Activated CD8-positive, alpha-beta memory T cell treated with anti-CD3 and anti-CD28 coated beads, Interleukin-2, amount 10 ng/mL, durations not matched to agents 7 days and 5 days (primary cell): ENCODE measurements at places on chromosomes 12 and 14.

DNA sequence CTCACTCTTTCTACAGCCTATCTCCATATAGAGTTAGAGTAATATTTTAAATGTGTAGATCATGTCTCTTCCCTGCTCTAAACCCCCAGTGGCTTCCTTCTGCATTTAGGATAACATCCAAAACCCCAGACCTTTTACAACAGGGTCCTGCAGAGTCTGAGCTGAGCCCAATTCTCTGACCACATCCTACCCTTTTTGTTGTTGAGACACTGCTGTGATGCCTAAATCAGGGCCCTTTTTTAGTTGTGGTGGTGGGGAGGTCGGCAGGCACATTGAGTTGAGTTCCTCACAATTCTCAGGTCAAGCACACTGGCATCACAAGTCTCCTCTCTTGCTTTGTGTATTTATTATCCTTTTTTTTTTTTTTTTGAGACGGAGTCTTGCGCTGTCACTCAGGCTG is 1.8 kb upstream of the DDX47 start:
- DNase-seq = no peak

GRCh38 chr12:110403976-110404682 is 621 bp upstream of the ANAPC7 start:
- peak; percentile 87 for DNase-seq

DNA sequence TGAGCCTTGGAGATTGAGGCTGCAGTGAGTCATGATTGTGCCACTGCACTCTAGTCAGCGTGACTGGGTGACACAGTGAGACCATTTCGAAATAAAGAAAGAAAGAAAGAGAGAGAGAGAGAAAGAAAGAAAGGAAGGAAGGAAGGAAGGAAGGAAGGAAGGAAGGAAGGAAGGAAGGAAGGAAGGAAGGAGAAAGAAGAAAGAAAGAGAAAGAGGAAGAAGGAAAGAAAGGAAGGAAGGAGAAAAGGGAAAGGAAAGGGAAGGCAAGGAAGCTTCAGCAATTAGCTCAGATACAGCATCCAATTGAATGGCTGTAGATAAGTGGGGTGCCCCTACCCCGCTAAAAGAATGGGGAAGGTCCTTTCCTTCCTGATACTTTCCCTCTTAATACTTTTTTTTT is 9.5 kb upstream of the NAA30 start:
- DNase-seq = no peak

- DNase-seq = no peak
These were observed 1.7 kb downstream of the BTBD7 start for GRCh38 chr14:93331002-93331727.

DNA sequence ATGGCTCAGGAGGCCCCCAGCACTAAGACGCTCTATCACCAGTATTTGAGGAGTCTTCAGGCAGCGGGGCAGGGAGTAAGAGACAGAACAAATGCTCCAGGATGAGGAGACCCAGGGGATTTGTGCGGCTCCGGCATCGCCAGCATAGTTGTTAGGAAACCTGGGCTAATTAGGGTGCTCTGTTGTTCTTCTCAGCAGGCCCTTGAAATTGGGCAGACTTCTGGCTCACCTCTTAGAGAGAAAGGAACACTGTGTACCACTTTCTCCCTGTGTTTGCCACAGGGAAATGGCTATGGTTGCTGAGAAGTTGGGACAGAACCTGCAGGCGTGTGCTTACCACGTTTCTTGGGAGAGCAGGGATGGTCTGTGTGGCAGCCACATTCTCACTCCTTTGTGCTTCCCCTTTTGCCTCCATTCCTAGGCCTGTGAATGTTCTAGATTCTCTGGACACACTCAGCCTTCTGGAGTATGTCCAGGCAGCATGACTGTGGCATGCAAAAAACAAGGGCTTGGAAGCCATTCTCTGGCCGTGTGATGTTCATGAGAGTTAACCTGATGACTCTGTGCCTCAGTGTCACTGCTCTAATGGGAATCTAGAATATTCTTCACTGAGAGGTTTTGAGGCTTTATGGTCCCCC is 109.0 kb downstream of the CHST11 start:
- no peak for DNase-seq

DNA sequence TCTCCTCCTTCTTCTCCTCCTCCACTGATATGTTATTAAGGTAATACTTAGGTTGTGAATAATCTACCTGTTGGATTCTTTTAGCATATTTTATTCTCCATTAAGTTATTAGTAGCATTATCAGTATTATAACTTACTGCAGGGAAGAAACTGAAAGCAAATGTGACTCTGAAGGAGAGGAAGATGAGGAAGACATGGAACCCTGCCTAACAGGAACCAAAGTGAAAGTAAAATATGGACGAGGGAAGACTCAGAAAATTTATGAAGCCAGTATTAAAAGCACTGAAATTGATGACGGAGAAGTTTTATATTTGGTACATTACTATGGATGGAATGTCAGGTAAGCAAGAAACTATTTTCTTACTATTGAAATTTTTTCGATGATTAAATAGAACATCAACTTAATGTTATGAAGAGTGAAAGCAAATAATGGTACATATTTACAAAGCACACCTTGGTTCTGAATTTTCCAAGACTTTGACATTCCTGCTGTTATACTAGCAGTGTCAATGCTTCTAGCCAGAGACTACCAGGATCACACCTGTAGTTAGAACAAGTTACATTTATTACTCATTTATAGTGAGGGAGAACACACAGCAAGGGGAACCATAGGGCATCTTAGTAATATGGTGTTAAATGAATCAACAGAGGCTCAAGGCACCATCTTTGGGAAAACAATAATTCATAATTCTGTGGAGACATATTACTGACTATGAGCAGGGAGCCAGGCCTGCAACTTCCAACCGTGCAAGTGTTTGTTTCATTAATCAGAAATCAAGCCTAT is 42.0 kb upstream of the TOMM20L start:
- no peak for DNase-seq

DNA sequence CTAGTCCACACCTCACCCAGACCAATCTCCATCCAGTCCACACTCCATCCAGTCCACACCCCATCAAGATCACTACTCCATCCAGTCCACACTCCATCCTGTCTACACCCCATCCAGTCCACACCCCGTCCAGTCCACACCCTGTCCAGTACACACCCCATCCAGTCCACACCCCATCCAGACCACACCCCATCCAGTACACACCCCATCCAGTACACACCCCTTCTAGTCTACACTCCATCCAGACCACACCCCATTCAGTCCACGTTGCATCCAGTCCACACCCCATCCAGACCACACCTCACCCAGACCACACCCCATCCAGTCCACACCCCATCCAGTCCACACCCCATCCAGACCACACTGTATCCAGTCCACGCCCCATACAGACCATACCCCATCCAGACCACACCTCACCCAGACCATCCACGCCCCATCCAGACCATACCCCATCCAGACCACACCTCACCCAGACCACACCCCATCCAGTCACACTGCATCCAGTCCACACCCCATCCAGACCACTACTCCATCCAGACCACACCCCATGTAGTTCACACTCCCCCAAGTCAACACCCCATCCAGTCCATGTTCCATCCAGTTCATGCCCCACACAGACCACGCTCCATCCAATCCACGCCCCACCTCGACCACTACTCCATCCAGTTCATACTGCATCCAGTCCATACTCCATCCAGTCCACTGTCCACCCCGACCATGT is 116.6 kb upstream of the RTL1 start:
- peak; percentile 21 for DNase-seq

DNA sequence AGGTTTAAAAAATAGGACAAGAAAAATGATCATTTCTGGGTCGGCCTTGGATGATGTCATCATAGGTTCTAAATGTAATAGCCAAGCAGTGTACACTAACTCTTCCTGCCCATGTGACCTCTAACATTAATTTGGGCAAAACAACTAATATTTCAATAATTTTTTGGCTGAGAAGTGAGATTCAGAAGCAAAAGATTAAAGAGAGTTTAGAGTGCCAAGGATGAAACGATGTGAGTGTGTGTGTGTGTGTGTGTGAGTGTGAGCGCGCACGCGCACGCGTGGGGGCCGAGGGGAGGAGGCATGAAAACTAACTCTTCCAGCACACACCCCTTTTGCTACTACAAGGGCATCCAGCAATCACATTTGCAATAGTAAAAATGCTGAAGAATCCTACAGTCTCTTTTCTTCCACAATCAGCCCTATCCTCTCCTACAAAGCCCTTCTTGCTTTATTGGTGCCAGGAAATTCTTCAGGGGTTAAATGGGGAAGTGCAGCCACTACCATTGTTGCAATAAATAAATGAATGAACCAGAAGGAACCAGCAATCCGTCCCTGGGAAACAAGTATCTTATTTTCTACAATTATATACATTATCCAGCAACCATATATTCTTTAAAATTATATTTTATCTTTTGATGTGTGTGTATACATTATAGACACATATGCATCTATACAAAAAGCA is 52.9 kb downstream of the PEBP1 start:
- DNase-seq = no peak

DNA sequence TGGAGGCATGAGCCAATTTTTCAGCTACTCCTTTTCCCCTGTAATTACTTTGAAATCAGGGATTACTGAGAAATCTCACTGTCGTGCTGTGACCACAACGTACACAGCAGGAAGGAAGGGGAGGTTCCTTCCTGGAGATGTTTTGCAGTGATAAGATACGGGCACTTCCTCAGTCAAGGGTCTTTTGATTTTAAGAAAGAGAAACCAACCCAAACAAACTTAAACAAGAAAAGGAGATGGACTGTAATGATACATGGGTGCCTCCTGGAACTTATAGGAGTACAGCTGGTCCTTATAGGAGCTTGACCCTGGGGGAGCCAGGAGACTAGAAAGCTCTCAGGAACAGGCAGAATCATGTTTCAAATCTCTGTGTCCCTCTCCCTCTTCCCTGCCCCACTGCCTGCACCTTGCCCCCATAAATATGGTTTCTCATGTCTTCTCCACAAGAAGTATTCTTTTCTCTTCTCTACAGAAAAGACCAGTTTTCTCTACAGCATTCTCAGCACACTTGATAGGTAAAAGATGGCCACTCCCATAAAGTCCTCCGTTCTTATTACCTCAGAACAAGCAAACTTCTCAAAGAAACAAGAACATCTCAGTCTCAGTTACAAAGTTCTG is 281.1 kb upstream of the AMIGO2 start:
- peak; percentile 66 for DNase-seq

DNA sequence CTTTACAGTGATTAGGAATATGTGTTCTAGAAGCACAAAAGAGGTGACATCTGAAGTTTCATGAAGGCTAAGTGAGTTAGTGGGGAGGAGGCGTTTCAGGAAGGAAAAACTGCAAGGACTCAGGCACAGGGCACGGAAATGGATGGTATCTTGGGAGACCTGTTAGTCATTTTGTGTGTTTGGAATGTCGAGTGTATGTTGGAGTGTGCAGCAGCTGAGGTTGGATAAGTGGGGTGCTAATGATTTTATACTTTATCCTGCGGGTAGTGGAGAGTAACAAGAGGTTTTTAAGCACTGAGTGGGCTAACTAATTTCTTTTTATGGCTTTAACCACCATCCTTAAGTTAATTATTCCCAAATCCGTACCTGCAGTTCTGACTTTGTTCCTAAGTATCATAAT is 571.5 kb upstream of the FBXO33 start:
- DNase-seq = no peak

DNA sequence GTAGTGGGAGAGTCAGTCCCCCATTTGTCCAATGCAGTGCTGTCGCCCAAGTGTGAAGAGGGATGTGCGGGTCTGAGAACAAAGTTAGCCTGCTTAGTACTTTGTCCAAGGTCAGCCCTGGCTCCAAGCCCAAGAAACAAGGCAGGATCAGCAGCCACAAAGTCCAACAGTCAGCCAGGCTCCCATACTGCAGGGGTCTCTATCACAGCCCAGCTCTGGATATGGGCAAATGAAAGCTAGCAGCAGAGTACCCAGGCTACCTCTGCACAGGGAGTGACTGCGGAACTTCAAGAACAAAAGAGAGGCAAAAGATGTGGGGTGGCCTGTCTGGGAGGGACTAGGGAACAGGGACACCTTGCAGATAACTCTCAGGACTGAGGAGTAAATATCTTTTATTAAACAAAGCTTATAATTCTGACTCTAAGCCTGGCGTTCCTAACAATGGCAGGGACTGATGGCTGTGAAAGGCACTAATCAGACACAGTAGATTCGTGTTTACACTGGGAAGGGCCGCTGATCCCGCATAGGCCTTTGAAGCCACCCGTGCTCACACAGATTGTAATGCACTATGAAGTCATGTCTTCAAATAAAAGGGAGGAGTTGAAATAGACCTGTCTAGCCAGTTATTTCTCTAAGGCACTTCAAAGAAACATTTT is 91.0 kb upstream of the EEA1 start:
- DNase-seq = no peak

GRCh38 chr14:24795406-24795805 is 161.4 kb upstream of the GZMB start:
- DNase-seq = no peak

DNA sequence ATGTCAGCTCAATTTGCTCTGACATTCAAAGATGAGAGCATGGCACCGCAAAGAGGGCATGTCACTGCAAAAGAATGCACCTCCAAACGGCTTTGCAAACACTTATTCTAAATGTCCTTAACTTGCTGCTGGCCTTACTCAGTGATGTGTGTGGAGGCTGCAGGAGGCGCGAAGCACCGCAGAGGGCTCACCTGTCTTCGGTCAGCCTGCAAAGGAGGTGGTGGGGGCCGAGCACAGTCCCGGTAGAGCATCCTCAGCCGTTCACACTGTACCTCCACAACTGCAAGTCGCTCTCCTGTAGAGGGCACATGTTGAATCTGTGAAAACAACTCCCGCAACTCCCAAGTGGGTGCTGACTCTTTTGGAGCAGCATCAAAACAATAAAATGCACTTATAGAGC is 93.8 kb downstream of the TRAFD1 start:
- DNase-seq = no peak

DNA sequence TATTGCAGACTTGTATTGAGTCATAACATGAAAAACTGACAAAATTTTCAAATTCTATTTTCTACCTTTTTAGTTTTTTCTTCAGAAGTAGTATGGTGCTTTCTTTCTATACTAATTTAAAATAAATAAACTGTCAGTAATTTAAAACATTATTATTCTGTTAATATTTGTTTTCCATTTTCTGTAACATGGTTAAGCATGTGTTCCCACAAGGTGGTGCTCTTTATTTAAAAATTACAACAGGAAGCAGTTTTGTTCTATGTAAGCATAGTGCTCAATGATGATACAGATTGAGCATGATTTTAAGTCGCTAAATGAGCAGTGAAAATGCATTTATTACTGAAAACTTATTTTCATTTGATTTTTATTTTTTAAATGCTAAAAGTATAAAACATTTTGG is 114.6 kb downstream of the PPFIA2 start:
- DNase-seq = no peak

- DNase-seq = no peak
These were observed 99.1 kb downstream of the CAPZA3 start for GRCh38 chr12:18837025-18837424.

DNA sequence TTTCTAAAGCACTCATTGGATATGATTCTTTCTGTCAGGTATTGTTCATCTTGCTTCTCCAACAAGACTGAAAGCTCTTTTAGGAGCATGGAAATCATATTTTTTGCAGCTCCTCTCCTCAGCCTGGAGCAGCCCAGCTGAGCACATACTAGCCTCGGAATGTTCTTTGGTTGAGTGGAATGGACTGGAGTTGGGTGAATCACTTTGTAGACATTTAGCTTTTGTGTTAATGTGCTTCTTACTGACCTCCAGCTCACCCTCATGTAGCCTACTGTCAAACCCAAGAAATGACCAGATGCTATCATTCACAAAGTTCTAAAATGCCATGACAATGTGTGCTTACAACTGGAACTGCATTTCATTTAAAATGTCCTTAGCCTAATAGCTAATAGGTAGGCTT is 161.1 kb downstream of the NUAK1 start:
- DNase-seq = no peak
